Adipocyte (in vitro differentiated cells): ENCODE measurements at places on chromosomes 5 and 9.
A peak's percentile ranks its signal among the peaks of the same experiment; 100 is the strongest.

DNA sequence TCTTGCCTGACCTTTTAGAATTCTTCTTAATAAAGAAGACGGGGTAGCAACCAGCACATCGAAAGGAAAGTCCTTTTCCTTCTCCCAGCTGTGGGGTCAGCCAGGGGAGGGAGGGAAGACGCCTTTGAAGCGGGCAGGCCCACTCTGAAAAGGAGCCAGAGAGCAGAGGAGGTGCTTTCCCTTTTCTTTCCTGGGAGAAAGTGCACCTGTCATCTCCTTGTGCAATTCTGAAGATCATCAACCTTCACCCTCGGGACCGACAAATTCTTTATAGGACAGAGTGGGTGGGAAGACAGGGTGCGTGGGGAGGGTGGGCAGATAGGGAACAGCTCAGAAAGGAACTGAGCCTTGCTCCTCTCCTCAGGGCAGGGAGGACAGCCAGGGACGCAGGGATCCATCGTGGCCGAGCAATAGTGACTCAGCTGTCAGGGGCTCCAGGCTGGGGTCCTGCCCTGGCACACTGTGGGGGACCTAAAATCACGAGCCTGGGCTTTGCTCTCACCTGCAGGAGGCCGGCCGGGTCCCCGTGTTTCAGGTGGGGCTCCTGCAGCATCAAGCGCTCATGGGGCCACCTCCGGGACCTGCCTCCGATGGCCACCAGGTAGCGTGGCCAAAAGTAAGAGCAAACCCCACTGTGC is 141.0 kb downstream of the OLFM1 start:
- DNase-seq, result no peak

DNA sequence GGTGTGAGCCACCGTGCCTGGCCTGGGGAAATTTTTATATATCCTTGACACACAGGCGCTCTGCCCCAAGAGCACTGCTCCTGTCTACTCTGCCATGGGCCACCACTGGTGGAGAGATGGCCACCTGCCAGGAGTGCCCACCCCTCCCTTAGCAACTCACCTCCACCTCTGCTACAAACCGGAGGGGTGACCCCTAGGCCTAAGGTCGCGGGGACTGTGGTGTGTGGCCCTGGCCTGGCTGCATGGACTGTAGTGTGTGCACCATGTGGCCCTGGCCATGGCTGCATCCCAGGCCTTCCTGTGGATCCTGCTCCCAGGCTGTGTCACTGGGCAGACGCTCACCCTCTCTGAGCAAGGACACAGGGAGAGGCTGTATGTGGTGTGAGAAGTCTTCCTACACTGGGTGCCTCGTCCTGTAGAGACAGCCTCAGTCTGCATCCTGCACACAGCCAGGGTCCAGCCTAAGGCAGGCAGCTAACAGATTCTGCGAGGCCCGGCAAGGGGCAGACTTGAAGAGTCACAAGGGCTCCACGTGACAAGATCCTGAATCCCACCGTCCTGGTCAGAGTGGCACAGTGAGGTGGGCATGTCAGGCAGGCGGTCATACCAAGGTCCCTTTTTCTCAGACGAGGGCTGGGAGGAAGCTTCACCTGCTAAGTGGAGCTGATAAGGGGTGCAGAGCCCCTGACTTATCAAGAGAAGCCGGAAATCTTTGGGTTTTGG is 10.3 kb downstream of the NINJ1 start:
- no peak for DNase-seq

DNA sequence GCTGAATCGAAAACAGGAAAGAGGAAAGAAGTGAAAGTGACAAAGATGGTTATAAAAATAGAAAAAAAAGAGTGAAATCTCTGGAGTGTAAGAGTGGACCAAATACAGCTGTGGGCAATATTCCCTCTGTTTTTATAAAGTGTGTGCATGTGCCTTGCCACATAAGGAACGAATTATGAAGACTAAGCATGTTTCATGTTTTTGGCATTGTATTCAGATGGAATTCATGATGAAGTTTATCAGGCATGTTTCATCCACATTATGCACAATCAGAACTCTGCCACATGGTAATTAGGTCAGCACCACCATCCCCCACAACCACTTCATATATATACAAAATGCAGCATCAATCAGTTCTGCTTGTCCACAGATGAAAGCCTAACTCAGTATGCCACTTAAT is 348.0 kb downstream of the ZNF608 start:
- DNase-seq, result peak; percentile 81

GRCh38 chr9:75451505-75451904 is 363.2 kb downstream of the OSTF1 start:
- DNase-seq, result peak; percentile 7

DNA sequence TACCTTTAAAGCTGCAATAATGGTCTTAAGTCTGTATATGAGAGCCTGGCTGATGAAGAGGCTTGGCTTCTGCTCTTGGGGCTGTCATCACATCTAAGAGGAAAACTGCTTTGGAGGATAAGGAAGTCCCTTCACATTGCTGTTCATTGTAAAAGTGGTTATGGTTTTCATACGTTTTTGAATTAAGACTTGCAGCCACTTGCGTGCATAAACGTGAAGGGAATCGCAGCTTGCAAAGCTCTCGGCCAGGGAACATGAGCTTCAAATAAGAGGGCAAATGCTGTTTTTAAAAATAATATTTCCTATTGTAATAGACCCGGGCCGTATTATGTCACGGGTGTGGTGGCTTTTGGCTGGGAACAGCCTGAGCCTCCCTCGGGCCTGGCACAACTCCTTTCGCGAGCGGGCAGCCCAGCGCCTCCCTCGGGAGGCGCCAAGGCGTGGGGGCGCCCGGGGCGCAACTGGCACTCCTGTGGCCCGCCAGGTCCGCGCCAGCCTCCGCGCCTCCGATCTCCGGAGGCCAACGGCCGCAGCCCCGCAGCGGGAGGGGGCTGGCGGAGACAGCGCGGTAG is 538 bp upstream of the ARHGEF28 start:
- DNase-seq, result no peak

- DNase-seq, result no peak
These were observed 11.9 kb downstream of the OTULINL start for GRCh38 chr5:14593326-14594021.

- DNase-seq, result peak; percentile 92
These were observed 66.4 kb downstream of the MACROH2A1 start for GRCh38 chr5:135332519-135333150.

DNA sequence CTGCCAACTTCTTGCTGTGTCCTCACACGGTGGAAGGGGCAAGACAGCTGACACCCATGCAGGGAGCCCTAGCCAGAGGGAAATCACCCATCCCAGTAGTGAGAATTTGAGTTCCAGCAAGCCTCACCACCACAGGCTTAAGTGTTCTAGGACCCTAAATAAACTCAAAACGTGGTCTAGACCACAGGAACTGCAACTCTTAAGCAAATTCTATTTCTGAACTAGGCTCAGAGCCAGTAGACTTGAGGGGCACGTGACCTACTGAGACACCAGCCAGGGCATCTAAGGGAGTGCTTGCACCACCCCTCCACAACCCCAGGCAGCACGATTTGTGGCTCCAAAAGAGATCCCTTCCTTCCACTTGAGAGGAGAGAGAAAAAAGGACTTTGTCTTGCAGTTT is 96.0 kb upstream of the PHF24 start:
- no peak for DNase-seq

- DNase-seq, result no peak
These were observed 93.7 kb upstream of the SIMC1 start for GRCh38 chr5:176144508-176144907.

DNA sequence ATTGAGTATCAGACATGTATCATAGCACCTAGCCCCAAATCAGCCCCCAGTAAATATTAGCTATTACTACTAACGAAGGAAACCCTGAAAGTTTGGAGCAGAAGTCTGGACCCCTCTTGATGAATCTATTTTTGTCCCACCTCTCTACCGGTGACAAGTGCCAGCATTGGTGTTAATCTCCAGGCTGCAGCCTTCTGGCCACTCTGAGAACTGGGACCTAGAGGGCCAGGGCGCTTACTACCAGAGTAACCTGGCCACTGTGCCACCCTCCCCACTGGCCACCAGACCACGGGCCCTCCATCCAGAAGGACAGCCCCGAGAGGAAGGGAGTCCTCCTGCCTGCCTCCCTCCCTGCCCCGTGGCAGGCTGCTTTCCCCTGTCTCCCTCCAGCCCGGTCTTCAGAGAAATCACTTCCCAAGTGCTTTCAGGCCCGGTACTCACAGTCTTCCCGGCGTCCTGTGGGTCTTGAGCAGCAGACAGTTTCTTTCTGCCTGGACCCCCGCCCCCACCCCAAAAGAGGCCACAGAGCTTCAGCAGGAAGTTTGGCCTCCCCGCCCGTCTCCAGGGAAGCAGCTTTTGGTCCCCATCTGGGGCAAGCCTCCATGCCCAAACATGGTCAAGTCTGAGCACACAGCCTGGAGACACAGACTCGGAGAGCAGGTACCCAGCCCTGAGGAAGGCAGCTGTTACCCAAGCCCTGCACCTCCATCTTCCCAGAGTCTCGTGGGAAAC is at the start of gene KCNMB1:
TSS of gene KCNMB1 (minus strand) at position 550 of the 732 bp plus-strand sequence. CDS start 3,920 bp downstream, outside the sequence.
- no peak for DNase-seq

GRCh38 chr5:75189353-75189752 is 47.3 kb downstream of the ANKRD31 start:
- no peak for DNase-seq

- DNase-seq, result no peak
These were observed 281.6 kb upstream of the SEMA6A start for GRCh38 chr5:116856271-116856670.

DNA sequence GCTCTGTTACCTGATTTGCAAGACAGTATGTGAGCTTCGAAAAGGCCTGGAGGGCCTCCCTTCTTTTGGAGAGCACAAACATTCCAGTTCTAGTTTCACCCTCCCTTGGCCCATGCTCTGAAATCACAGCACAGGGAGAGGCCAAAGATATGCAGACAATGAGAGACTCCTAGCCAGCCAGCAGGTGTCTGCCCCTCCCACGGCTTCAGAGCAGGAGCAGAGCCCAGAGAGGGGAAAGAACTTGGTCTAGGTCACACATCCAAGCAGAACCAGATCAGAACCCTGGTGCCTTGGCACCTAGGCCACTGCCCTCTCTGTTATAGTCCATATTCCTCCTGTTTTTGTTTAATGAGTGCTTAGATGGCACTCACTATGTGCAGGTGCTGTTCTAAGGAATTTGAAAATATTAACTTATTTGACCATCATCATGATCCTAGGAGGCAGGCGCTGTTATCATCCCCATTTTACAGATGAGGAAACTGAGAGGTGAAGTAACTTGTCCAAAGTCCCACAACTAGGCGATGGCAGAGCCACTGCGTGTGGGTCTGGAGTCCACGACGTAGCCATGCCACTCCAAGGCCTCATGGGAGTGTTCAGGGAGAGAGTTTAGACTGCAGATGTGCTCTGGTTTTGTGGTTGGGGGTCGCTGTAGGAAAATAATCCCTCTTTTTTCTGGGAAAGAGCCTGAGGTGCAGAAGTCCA is 27.2 kb downstream of the TMOD1 start:
- DNase-seq, result peak; percentile 7

GRCh38 chr9:132585954-132586829 is 3.8 kb downstream of the BARHL1 start:
- DNase-seq, result no peak

- DNase-seq, result no peak
These were observed 533.4 kb downstream of the PDE4D start for GRCh38 chr5:59360130-59360555.

GRCh38 chr9:128419061-128419925 is 1.4 kb upstream of the CERCAM start:
- DNase-seq, result peak; percentile 67

- no peak for DNase-seq
These were observed 12.5 kb downstream of the RFX3 start for GRCh38 chr9:3513265-3513818.

DNA sequence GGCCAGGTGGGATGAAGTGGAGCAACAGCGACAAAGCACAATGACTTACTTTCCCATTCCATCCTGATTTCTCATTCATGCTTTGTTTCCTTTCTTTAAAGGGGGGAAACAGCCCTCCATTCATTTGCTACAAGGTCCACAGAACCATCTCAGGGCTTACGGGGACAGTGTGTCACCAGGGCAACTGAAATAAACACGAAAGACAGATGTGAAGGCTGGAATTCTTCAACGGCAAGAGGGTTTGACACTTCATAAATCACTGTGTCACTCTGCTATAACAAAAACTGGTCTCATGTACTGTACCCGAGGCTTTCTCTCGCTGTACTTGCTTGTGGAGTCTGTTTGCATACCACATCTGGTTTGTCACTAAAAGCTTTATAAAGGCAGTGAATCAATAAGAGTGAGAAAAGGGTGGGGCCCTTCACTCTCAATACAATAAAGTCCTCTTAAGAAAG is 150.8 kb downstream of the EFNA5 start:
- no peak for DNase-seq

DNA sequence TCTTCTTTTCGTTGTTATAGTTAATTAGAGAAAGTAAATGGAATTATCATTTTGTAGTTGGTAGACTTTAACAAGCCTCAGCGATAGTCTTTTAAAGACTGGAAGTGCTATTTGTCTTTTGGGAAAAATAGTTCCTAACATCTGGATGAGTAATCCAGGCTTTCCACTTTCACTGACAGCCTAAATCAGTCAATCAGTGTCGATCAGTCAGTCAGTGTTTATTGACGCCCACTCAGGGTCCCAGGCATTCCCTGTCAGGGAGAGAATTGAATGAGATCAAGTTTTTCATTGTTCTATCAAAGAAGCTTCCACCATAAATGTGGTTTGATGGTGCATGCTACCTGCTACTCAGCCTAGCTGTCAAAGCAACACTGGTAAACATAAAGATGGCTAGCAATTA is 2.6 kb downstream of the ABL1 start:
- DNase-seq, result no peak

- no peak for DNase-seq
These were observed 120.3 kb upstream of the BASP1 start for GRCh38 chr5:17096952-17097695.

DNA sequence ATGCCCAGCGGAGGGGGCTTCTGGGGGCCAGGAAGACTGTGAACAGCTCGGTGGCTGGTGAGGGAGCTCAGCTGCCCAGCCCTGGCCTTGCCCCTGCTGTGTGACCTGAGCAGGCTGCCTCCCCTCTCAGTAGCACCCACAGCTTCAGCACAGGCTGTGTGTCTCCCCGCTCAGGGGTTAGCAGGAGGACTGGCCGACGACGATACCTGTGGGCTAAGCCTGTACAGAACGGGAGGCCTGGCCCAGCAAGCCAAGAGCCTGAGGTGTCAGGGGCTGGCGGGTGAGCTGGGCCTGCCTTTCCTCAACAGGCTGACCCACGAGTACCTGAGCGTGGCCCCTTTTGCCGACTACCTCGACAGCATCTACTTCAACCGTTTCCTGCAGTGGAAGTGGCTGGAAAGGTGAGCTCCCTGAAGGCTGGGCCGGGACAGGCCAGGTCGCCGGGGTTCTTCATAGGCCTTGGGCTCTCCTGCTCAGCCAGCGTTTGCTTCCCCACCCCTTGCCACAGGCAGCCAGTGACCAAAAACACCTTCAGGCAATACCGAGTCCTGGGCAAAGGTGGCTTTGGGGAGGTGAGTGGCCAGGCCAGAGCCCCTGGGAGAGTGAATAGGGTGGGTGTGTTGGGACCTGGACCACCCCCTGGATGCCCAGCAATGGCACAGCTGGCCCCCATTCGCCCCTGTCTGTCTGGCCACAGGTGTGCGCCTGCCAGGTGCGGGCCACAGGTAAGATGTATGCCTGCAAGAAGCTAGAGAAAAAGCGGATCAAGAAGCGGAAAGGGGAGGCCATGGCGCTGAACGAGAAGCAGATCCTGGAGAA is 6.6 kb downstream of the GRK6 start:
- no peak for DNase-seq

GRCh38 chr9:21239911-21240310 is at the start of gene IFNA14:
Gene IFNA14, minus strand, starts transcription at chr9:21240005. Its CDS starts 70 bp downstream, at chr9:21239935.
- no peak for DNase-seq
